ENCODE measurements at places on chromosomes 4 and X. TPM values are rescaled to one million over a fixed set of nuclear protein-coding genes. Genes with fewer than 3 reads are reported as not detected.

ZNF630 gene
- total RNA-seq = 0.89 TPM

AKAP14 gene
- not detected for total RNA-seq

ETDA gene
- not detected for total RNA-seq

PASD1 gene
- not detected for total RNA-seq

GRCh38 chr4:168374772-168375523 is 56.4 kb upstream of the DDX60 start:
- DNase-seq = no peak

DNA sequence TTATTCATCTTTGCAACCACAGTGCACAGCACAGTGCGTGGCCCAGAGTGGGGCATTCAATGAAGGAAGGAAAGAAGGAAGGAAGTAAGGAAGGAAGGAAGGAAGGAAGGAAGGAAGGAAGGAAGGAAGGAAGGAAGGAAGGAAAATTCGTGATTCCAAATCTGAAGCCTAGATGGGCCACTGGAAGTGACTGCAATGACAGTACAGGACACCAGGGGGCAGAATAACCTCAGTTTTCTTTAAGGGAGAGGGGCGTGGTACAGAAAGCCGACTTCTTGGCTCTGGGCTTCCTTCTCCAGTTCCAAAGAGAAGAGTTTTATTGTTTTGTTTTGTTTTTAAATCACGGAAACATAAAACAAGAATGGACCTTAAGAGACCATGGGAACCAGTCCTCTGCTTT is 47.8 kb downstream of the APLN start:
- peak; percentile 56 for DNase-seq

DNA sequence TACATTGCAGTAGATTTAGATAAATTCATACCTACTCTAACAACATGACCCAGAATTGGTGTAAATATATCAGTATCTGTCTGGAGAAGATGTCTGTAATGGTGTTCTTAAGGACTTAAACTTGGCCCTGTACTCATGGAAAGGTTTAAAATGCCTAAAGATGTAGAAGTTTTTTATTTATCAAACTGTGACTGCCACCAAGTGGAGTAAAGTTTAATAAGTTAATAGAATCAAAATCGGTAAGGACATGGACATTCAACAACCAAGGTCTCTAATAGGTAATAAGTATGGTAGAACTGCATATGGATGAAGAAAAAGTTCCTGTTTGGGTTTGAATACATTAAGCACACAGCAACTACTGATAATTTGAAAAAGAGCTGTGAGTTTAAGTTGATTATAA is 474.0 kb upstream of the NDST3 start:
- DNase-seq = no peak

DNA sequence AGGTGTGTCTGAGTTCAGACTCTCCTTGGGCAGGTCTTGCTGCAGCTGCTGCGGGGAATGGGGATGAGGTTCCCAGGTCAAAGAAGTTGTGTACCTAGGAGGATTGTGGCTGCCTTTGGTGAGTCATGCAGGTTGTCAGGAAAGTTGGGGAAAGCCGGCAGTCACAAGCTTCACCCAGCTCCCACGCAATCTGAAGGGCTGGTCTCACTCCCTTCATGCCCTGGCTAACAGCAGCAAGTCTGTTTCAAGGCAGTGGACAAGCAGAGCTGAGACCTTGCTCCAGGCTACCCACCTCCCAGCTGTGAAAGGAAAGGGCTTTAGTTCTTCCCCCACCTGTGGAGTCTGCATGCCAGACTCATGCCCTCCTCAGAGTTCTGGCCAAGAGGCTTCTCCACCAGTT is 287.2 kb downstream of the DTHD1 start:
- DNase-seq = no peak

DNA sequence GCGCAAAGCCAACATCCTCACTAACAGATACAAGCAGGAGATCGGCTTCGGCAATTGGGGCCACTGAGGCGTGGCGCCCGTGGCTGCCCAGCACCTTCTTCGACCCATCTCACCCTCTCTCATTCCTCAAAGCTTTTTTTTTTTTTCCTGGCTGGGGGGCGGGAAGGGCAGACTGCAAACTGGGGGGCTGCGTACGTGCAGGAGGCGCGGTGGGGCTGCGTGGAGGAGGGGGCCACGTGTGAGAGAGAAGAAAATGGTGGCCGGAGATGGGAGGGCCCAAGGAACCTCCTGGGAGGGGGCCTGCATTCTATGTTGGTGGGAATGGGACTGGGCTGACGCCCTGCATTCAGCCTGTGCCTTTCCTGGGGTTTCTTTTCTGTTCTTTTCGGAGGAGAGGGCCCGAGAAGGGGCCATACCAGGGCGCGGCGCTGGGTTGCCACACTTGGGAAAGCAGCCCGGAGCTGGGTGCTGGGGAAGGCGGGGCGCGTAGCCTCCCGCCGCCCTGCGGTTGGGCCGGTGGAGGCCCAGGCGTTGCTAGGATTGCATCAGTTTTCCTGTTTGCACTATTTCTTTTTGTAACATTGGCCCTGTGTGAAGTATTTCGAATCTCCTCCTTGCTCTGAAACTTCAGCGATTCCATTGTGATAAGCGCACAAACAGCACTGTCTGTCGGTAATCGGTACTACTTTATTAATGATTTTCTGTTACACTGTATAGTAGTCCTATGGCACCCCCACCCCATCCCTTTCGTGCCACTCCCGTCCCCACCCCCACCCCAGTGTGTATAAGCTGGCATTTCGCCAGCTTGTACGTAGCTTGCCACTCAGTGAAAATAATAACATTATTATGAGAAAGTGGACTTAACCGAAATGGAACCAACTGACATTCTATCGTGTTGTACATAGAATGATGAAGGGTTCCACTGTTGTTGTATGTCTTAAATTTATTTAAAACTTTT is 4.5 kb downstream of the MID1IP1 start:
- DNase-seq = peak; percentile 73

GRCh38 chr4:124694306-124694705 is 18.2 kb downstream of the ANKRD50 start:
- no peak for DNase-seq

GRCh38 chr4:186148336-186148975 is 42.9 kb upstream of the CYP4V2 start:
- DNase-seq = no peak

DNA sequence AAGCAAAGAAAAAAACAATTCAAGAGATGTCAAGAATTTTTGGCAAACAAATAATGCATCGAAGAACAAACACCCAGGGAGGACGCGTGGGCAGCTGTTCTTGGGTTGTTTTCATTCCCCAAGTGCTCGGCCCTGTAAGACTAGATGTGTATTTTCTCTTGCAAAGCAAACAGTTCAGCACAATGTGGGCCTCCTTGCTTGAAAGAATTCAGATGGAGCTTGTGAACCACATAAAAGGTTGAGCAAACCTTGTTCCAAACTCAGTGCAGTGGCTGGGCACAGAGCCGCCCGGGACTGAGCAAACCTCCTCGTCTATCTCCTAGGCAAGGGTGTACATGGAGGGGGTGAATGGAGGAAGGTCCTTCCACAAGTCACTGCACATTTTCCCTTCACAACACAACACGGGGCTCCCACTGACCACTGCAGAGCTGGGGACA is 82.4 kb downstream of the HTRA3 start:
- DNase-seq = no peak

DNA sequence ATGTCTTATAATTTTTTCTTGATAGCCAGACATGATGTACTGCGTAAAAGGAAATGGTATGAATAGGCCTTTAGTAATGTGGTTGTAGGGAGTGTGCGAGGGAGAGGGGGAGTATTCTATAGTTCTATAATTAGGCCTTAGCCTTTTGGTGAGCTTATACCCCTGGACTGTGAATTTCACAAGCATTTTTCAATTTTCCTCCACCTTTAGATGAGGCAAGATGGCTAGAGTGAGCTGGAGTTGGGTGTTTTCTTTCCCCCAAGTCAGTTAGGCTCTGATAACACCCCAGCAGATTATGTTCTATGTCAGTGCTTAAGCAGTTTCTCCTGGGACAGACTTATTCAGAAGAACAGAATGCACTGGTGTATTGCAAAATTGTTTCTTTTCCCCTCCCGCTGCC is 210.2 kb upstream of the NPY2R start:
- DNase-seq = no peak

Measured in activated CD8-positive, alpha-beta memory T cell treated with anti-CD3 and anti-CD28 coated beads, Interleukin-2, amount 10 ng/mL, durations not matched to agents 7 days and 5 days (primary cell).